ENCODE measurements at places on chromosomes 1 and 21.

DNA sequence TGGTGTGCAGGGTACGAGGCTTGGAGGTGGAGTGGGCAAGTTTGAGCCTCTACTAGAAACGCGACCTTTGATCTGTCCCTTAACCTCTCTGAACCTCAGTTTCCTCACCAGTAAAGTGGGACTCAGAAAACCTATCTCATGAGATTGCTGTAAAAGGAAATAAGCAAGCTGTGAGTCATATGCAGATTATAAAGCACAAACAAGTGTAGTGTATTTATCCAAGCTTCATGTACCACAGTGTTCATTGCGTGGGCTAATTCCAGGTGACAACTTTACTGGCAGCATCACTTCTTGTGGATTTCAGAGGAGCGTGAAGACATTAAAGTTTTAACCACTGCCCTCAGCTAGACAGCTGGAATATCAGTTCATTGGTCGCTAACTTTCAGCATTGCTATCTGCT, 44.4 kb downstream of the ZNF697 start:
- DNase-seq, result no peak

GRCh38 chr1:44609412-44609767, 64.9 kb downstream of the TMEM53 start:
- peak; percentile 45 for DNase-seq

DNA sequence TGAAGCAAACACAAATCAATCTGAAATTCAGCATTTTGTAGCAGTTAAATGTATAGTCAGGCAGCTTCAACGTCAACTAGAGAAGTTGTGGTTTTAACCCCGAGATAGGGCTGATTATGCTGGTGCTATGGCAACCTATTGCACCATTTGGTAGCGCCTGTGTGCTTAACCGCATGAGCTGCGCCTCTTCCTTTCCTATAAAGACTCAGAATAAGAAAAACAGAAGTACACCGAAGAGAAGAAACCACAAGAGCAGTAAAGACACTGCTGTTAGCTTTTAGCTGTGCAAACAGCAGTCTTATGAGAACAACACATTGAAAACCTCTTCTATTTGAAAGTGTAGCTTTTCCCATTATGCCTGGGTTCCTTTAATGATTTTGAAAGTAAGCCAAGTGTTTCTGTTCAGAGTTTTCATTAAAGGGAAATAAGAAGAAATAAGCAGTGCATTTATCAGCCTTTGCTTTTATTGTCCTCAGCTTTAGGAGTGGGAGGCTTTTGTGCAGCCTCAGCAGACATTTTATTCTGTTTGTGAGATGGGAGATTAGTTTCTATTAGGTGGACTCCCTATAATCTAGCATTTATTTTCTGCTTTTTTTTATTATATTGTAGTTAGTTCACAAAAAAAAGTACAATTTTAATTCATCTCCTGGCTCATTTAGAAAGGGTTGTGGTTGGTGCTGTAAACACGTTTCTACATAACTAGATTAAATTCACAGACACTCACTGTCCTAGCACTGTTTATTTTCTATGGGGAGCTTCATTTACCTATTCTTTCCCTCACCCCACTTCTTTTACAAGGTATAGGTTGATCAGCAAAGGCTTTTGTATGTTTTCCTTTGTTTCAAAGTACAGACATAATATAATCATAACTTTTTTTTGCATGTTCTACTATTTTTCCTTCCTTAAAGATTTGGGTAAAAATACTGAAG, 43.3 kb downstream of the PTPRC start:
- peak; percentile 82 for DNase-seq

DNA sequence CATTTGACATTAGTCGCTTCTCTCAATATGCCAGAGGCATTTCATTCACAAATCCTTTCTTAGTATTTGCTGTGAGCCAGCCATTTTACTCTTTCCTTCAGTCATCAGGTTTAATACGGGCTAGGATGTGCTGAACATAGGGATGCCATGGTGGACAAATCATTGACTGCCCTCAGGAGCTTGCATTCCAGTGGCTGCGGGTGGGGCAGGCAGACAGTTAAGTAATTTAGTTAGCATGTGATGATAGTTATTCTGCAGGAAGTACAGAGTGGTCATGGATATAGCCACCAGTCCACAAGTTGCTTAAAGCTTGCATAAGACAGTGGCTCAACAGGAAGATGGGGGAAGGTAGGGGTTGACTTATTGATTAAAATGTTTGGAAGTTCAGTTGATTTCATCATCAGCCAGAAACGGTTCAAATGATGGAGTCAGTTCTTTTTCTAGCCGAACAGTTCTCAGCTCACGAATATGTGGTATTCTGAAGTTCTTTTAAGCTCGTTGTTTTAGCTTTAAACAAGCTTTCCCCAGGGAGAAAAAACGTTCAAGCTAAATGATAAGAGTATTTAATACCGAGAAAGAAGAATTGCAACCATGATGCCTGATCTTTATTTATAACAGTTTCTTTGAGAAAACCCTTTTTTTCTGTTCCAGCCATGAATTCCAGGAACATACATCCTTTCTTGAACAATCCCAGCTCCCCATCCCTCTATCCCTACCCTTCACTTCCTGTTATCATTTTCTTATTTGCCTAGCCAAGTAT, 1.4 kb downstream of the SLC22A15 start:
- DNase-seq, result peak; percentile 82

DNA sequence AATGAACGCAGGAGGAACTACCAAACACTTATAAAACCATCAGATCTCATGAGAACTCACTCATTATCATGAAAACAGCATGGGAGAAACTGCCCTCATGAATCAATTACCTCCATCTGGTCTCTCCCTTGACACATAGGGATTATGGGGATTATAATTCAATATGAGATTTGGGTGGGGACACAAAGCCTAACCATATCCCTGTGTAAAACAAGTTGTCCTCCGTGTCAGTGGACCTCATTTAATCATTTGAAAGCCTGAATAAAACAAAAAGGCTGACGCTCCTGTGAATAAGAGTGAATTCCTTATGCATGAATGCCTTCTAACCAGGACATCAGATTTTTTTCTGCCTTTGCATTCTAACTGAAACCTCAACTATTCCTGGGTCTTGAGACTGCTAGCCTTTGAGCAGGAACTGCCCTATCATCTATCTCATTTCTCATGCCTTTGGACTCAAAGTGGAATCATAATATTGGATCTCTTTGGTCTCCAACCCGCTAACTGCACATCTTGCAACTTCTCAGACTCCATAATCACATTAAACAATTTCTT, 648.8 kb downstream of the ADGRL2 start:
- peak; percentile 2 for DNase-seq

GRCh38 chr21:45196620-45197019, 91.1 kb downstream of the POFUT2 start:
- no peak for DNase-seq

All from fibroblast of gingiva (primary cell).